Left ventricle myocardium inferior (tissue), 1 donor: ENCODE measurements at places on chromosomes 1 and 21. TPM values are rescaled to one million over a fixed set of nuclear protein-coding genes. Genes with fewer than 3 reads are reported as not detected.

DNA sequence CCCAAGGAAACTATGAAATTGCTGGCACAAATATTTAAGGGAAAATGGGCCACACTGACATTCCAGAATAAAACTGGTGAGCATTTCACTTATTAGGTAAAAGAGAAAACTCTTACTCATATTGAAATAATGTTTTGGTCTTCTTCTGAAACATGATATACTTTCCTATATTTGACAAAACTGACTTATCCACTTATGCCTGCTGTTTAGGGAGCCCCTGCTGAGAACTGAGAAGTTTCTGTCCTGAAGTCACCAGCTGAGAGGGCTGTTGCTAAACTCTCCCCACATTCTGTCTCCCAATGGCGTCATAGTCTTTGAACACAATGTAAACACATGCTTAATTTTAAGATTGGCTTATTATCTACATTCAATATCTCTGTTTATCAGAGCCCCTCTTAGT, 46.8 kb upstream of the ZC3H11B start:
- H3K4me3 ChIP-seq, result no peak overlapping the region
- H3K4me1 ChIP-seq, result peaks cover 36% of the 10 kb centered on the region
- H3K27ac ChIP-seq, result peak overlapping the region; percentile 39

GRCh38 chr1:55854911-55855310, 639.7 kb upstream of the USP24 start:
- H3K4me1 ChIP-seq, result peaks cover 4% of the 10 kb centered on the region
- no peak for DNase-seq
- no peaks in the 10 kb centered on the region for H3K27me3 ChIP-seq

Gene LCE3D
- not detected for total RNA-seq

Gene MARCKSL1
- total RNA-seq, result 10.0 TPM

Gene HTR6
- not detected for total RNA-seq

GRCh38 chr1:29243871-29244200, 7.5 kb downstream of the PTPRU start:
- H3K4me3 ChIP-seq, result no peak overlapping the region
- DNase-seq, result no peak
- no peaks in the 10 kb centered on the region for H3K36me3 ChIP-seq
- H3K27me3 ChIP-seq, result peaks cover 8% of the 10 kb centered on the region
